Fibroblast of skin of abdomen (primary cell): ENCODE measurements at places on chromosomes 16 and 17.

GRCh38 chr16:2816751-2817339 lies at the start of gene PRSS21:
Gene PRSS21, plus strand, starts transcription at chr16:2817237. Its CDS starts 32 bp downstream, at chr16:2817269.
- no peak for DNase-seq

GRCh38 chr17:1179818-1180742 lies at the start of gene ABR:
Gene ABR, minus strand, starts transcription at chr17:1179981. Its CDS starts 254 bp downstream, at chr17:1179727.
- DNase-seq = peak; percentile 51

GRCh38 chr17:14202388-14203166 lies 34.1 kb downstream of the CDRT15 start:
- DNase-seq = no peak

DNA sequence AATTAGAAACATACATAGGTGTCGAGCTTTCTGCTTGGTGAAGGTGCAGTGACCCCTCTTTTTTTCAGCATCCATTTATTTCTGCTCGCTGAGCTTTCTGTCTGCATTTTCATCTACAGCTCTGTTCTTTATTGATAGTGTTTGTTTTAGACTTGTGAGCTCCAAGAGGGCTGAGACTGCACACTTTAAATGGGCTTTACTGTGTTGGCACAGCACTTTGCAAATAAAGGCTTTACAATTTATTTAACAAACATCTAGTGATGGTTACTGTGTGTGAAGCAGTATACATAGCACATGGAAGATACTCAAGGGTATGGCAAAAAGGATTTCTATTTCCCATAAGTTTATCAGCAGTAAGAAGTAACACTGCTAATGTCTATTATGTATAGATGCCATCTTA lies 563.7 kb upstream of the HSBP1 start:
- no peak for DNase-seq

GRCh38 chr16:13351181-13351580 lies 449.8 kb downstream of the SHISA9 start:
- DNase-seq = no peak

DNA sequence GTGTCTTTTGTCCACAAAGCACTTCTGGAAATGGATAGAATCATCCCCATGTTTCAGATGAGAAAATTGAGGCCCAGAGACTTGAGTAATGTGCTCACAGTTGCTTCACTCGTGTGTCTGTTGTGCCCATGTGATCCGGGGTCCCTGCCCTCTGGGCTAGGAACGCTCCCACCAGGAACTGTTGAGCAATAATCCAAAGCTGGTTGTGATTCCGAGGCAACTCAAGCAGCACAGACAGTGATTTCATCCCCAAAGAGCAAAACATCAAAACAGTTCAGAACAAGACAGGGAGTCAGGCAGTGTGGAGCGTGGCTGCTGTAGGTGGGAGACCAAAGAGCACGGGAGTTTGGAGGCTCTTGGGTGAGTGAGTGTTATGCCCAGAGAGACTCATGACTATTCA lies 205.0 kb upstream of the ASIC2 start:
- no peak for DNase-seq

GRCh38 chr17:50322271-50322670 lies 23.7 kb upstream of the XYLT2 start:
- no peak for DNase-seq

DNA sequence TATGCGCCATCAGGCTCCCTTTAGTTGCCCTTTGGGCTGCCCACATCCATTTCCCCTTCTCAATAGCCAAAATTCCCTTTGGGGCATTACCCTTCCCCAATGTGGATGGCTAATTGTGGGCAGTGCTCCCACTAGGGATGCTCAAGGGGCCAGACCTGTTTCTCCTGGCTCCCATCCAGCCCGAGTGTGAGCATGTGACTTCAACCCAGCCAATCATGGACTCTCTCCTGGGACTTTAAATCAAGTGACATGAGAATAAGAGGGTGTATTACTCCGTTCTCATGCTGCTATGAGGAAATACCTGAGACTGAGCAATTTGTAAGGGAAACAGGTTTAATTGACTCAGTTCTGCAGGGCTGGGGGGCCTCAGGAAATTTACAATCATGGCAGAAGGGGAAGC lies 60.9 kb upstream of the WSB1 start:
- no peak for DNase-seq
